ENCODE measurements at places on chromosomes 13 and 19. TPM values are rescaled to one million over a fixed set of nuclear protein-coding genes. Genes with fewer than 3 reads are reported as not detected.

DNA sequence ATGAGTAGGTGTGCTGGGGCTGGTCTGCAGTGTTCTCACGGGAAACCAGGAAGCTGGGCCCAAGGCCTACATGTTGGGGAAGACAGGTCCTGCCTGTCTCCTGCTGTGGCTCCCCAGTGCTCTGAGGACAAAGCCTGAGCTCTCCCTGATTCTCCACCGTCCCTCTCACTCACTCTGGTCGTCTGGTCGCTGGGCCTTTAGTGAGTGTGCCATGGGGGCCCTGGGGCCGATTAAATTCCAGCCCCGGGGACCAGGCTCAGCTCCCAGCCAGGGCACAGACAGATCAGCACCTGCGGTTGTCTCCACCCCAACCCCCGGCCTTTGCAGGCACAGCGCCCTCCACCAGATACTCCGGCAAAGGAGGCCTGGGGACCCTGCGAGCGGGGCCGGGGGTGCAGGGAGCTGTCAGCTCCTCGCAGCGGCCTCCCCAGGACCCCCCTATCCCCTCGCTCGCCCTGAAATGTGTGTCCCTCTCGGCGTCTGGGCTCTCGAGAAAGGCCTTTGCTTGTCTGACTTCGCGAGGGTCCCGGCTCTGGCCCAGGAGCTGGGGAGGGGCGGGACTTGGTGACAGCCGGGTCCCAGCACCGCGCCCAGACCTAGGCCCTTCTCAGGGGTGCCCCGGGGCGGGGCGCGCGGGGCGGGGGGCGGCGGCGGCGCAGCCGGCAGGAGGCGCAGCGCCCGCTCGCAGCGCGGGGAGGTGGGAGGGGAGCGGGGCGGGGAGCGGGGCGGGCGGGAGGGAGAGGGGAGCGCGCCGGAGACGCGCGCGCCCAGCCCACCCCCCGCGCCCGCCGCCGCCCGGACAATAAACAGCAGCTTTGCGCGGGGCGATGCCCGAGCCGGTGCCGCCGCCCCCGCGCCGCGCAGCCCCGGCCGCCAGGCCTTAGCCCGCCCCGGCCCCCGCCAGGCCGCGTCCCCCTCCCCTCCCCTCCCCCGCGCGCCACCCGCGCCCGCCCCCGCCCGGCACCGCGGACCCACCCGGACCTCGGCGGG is at the start of gene PALM:
Gene PALM (plus strand): TSS at position 782 of the 990 bp plus-strand sequence. CDS start 212 bp downstream, outside the sequence.
- DNase-seq = no peak

DNA sequence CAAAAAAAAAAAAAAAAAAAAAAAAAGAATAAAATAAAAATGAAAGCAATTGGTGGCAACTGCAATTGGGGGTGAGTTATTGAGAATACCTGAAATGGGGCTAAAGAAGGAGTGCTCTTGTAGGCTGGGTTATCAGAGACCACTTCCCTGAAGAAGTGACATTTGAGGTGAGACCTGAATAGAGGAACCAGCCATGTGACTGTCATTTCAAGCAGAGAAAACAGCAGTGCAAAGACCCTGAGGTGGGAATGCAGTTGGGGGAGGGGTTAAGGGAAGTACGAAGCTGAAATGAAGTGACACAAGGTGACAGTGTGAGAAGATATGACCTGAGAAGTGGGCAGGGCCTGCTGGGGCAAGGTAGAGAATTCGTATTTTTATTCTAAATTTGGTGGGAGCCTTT is 4.3 kb upstream of the PALM3 start:
- no peak for DNase-seq

FSD1 gene
- 22.9 TPM for total RNA-seq

LENG8 gene
- 39.1 TPM for total RNA-seq

DNA sequence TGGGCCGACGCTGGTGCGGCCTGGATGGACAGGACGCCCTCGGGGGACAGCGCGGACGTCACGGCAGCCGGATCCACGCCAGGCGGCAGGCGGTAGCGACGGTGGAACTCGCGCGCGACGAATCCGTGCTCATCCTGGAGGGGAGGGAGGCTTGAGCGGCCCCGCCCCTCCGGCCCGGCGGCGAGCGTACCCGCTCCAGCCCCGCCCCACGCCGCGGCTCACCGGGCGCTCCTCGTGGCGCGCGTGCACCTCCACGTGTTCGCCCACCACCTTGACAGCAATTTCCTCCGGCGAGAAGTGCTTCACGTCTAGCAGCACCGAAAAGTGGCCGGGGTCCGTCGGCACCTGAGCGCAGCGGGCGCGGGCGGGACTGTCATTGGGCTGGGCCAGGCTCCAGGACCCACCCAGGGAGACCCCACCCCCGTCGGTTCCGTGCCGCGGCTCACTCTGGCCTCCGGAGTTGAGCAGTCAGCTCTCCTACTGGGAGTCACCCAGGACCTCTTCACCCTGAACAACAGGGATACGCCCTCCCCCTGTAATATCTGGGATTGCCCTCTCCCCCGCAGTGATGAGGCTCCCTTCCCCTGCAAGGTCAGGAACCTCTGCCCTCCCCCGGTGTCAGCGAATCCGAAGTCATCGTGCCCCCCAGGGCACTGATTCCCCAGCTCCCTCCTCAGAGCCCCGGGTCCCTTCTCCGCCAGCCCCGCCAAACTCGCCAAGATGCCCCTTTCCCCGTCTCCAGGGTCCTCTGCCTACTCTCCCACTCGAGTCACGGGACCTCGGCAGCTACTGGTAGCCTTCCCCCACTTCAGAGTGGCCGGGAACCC is 1.1 kb downstream of the HSPB6 start:
- no peak for DNase-seq

PGLYRP2 gene
- total RNA-seq = not detected

DNA sequence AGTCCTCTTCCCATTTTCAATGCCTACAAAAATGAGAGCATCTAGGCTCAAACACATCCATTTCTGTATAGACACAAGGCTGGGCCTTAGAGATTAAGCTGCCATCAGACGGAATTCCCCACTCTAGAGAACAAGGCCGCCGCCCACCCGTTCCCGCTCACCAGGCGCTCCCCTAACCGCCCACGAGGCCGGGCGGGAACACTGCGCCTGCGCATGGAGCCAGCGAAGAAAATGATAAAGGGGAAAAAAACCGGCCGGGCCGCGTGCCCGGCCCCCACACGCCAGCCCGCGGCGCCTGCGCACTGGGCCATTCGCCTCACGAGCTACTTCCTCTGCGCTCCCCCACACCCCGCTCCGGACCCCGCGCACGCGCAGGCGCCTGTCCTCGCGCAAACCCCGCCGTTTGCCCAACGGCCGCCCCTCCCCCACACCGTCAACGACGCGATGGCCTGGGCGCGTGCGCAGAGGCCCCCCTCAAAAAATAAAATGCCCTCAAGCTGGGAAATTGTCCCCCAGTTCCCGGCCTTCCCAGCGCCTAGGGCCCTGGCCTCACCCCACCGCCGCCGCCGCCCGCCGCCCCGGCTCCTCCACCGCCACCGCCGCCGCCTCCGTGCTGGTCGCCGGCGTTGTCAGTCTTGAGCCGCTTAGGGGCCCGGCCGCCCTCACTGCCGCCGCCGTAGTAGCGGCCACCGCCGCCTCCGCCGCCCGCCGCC is 483 bp downstream of the HNRNPL start:
- peak; percentile 37 for DNase-seq

DNA sequence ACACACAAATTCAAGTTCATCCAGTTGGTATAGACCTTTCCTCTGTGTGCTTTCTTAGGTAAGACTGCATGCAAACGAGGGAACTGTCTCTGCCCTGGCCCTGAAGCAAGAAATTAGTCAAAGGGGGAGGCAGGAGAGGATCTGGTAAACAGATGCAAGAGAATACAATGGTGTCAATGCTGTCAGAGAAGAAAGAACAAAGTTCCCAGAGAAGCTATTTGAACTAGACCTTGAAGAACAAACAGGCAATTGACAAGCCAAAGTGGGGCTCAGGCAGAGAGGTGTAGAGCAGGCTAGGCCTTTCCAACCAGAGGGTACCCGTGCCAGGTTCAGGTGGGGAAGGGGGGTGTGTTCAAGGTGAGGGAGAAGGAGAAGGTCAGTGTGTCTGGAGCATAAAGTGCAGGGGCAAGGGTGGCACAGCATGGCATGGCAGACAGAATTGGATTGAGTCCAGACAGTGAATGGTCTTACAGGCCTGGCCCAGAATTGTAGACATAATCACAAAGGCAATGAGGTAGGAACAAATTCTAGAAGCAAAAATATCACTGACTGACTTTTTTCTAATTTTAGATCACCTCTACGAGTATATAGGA is 95.0 kb upstream of the STARD13 start:
- no peak for DNase-seq

- peak; percentile 18 for DNase-seq
These were observed 47.4 kb upstream of the PCDH20 start for GRCh38 chr13:61463024-61463423.

DNA sequence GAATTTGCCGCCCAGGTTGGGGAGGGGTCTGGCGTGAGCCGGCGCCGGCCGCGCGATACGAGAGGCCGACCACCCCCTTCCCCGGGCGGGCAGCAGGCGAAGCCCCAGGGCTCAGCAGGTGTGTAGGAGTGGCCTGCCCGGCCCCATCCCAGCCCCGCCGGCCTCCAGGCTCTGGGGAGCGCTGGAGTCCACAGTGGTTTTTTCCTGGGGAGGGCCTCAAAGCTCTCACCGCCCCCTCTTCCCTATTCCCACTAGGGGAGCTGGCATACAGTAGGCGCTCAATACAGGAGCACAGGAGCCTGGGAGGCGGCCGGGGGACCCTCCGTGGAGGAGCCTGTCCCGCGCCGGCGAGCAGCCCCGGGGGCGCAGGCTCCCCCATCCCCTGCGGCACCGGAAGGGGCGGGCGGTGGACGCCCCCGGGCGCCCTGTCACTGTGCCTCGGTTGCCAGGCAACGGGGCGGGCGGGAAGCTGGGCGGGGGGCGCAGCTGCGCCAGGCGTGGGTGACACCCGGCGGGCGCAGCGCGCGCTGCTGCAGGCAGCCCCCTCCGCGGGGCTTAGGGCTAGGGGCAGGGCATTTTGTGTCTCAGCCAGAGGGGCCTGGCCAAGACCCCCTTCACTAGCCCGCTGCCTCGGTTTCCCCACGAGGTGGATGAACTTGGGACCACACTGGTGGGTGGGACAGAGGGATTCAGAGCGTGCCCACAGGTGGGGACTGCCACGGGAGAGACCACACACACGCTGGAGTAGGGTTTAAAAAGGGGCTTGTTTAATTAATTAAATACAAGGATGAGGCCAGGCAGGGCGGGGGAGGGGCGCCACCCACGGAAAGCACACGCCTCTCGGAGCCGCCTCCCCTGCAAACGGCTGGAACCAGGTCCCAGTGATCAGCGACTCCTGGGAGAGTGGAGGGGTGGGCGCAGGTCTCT is 3.6 kb upstream of the REXO1 start:
- DNase-seq = no peak

TMPRSS9 gene
- total RNA-seq = not detected

GRCh38 chr13:114101358-114102130 is 30.9 kb downstream of the RASA3 start:
- no peak for DNase-seq

- DNase-seq = no peak
These were observed 866 bp upstream of the ZSWIM4 start for GRCh38 chr19:13794398-13794756.

DNA sequence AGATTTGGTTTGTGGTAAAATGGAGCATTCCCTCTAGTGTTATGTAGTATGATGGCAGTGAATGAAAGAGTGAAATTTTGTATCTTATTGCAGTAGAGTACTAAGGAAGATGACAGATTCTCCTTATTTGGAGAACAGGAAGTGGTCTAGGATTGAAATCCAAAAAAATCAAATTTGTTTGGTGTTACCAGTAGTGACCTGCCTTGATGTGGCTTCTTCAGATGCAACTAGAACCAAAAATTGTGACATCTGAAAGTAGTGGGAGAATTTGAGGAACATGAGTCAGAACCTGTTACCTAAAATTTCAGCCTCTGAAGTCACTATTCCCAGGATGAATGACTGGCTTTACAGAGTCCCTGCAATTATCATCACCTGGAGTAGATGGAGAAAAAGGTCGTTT is 165.9 kb downstream of the KLF5 start:
- no peak for DNase-seq
